ENCODE measurements at places on chromosomes 16 and 17. TPM values are rescaled to one million over a fixed set of nuclear protein-coding genes. Genes with fewer than 3 reads are reported as not detected.

GRCh38 chr16:85415196-85416090, 197.7 kb upstream of the GSE1 start:
- DNase-seq: no peak

DNA sequence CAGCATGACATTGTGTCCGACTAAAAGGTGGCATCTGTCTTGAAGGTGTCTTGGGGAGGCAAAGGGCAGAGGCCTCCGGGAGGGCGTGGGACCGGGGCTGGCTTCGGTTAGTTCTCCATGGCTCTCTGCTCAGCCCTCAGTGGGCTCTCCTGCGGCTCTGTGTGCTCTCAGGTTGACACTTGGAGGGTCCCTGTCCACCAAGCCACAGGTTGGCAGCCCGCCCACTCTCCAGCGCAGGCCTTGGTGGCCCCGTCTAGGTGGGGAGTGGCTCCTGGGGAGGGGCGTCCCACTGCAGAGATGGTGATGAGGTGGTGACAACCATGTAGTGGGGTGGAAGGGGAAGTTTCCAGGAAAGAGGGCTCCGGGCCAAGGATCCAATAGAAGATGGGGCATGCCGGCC, 31.6 kb downstream of the ADGRG5 start:
- DNase-seq: no peak

Gene CMIP
- 40.9 TPM for total RNA-seq

- DNase-seq: no peak
Measured at GRCh38 chr17:61366715-61367413, 32.8 kb upstream of the TBX2 start.

Gene FOXF1
- not detected for total RNA-seq

DNA sequence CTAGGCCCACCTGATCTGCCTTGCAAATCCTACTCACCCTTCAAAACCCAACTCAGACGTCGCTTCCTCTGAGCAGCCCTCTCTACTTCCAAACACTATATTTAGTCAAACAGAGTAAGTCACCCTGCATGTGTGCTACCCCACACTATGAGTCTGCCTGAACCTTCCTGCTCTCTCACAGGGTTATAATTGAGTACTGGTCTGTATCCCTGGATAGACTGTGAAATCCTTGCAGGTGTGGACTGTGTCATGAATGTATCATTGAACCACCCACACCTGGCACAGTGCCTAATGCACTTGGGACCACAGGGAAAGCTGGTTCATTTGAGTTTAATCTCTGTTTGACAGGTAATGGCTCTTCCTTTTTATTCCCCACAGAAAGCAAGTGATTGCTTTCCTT, 3.4 kb downstream of the FBXO39 start:
- no peak for DNase-seq

GRCh38 chr16:56823081-56823733, 41.8 kb upstream of the SLC12A3 start:
- no peak for DNase-seq

DNA sequence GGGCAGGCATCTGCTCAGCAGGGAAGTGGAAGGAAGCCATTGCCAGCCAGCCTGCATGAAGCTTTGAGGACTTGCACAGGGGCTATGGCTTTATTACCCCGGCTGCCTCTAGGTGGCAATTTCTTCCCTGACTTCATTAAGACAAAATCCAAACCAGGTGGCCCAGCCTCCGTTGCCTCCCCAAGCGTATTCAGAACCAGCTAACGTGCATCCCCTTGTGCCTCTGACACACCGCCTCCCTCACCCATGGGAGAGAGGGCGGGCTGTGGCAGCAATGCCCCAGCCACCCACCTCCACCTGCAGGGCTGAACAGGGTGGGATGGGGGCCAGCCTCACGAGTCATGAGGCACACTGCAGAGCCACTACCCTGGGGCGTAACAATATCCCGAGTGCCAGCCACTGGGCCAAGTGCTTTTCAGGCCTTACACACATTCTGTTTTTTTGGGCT, 6.8 kb downstream of the KIFC3 start:
- DNase-seq: peak; percentile 61

GRCh38 chr16:8179615-8180014, 410.7 kb downstream of the TMEM114 start:
- no peak for DNase-seq

- no peak for DNase-seq
Measured at GRCh38 chr16:72104905-72105304, 11.3 kb downstream of the DHX38 start.

DNA sequence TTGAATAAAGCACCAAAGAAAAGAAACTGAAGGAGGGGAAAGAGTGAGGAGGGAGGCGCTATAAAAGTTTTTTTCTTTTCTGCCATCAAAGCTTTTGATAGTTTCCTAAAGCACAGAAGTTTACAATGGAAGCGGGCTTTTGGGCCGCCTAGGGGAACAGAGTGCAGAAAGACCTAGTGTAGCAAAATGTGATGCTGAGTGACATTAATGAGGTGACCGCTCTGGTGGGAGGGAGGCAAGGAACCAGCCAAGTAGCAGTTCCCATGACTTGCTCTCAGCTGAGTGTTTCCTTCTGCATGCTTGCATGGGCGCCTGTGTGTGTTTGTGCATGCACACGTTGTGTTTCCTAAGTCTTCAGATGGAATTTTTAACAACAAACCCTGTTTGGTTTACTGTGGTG, 15.5 kb downstream of the MSI2 start:
- DNase-seq: no peak

Gene IRX5
- not detected for total RNA-seq

DNA sequence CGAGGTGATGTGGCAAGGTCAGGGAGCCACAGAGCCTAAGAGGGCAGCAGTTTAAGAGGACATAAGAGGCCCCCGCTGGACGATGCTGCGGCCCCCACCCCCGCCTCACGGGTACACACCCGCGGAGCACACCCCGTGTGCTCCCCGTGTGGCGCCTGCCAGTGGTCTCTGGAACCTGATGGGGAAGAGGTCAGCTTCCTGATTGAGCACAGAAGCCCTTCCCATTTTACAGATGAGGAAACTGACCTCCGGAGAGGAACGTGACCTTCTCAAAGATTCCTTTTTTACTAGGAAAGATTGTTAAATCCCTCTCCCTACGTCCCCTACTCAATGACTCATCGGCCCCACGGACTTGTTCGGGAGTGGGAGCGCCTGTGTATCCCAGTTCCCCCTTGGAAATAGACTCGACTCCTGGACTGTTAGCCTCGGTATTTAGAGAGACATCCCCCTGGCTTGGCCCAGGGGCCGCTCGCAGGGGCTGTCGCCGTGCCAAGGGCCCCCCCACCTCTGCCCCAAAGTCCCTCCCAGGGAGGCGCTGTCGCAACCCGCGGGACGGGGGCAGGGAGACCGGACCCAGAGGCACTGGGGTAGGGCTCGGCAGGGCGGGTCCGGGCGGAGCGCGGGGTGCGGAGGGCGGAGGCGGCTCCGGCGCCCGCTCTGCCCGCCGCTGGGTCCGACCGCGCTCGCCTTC, at the start of gene ABCC3:
Gene ABCC3 (plus strand): TSS at position 658 of the 691 bp plus-strand sequence. CDS start 56 bp downstream, outside the sequence.
- no peak for DNase-seq

DNA sequence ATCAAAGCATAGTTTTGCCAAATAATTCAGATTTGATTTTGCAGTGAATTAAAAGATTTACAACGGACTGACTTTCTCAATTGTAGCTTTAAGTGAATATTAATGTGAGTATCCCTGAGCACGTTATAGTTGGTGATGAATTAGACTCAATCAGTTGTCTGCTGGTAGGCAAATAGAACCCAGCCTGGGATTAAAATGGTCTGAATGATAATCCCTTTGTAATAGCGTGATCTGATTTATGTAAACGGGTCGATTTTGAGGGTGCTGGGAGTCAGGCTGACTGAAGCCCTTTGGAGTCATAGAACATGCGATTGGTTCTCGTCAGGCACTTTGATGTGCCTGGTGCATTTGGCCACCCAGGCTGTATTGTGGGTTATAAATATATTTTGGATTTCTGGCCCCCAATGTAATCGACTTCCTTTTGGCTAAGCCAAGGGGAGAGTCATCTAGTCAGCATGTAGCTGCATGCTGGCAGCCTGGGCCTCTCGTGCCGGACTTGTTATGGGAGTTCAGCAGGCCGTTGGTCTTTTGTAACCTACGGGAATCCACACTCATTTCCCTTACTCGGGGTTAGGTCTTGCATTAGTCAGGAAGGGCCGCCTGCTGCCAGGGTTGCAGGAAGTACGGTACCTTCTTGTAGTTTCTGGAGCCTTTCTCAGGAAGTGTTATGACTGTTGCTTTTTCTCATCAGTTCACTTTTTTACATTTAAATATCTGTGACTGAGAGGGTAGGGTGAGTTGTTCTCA, 5.4 kb downstream of the PGS1 start:
- DNase-seq: no peak

DNA sequence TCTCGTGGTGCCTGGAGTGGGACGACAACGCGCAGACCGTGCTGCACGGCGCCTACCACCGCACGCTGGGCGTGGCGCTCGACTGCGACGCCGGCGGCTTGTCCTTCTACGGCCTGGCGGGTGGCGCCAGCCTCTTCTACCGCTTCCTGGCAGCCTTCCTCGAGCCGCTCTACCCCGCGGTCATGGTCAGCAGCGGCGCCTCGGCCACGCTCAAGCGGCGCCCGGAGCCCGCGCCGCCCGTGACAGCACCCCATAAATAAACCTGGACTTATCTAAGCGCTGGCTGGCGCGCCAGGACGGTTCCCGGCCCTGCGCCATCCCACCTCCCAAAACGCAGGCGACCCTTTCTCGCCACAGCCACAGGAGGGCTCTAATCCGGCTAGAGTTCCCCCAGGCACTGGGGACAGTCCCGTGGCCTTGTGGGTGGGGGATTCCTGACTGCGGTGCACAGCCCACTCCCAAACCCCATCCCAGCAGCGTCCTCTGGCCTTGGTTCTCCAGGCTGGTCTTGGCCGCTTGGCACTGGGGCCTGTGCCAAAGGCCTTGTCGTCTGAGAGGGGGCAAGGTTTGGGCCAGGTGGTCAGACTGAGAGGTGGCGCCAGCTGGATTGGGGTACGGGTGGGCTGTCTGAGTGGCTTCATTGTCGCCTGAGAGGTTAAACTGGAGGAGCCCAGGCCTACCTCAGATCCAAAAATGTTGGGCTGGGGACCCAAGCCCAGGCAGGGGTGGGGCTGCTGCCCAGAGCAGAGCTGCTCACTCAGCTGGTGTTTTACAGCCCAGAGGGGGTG, 10.1 kb upstream of the SLC16A5 start:
- DNase-seq: peak; percentile 69

- no peak for DNase-seq
Measured at GRCh38 chr17:2263183-2264066, 40.2 kb downstream of the SMG6 start.

Gene NPIPB8
- 1.7 TPM for total RNA-seq

Gene RUNDC3A
- not detected for total RNA-seq

GRCh38 chr17:31068291-31068690, 26.5 kb upstream of the NF1 start:
- DNase-seq: peak; percentile 28

- DNase-seq: no peak
Measured at GRCh38 chr17:67020293-67020766, 24.0 kb upstream of the CACNG1 start.

DNA sequence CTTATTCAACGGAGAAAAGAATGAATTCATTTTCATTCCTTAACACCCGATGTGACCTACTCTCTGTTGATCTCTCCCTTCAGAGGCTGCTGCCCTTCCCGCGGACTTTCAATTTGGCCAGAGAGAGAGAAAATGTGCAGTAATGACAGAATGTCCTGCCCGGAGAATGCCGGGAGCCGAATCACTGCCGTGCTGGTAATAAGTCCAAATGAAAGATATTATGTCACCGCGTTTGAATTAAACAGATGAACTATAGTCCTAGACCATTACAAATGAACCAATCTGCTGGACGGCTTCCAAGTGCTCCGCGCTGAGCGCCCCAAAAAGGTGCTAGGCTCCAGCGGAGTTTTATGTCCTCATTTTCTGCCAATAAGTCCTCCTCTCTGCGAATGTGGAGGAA, 14.7 kb upstream of the C16orf82 start:
- no peak for DNase-seq

Gene TMEM100
- total RNA-seq: not detected

Gene CRYM
- total RNA-seq: not detected

Gene TLCD3A
- 1.5 TPM for total RNA-seq

DNA sequence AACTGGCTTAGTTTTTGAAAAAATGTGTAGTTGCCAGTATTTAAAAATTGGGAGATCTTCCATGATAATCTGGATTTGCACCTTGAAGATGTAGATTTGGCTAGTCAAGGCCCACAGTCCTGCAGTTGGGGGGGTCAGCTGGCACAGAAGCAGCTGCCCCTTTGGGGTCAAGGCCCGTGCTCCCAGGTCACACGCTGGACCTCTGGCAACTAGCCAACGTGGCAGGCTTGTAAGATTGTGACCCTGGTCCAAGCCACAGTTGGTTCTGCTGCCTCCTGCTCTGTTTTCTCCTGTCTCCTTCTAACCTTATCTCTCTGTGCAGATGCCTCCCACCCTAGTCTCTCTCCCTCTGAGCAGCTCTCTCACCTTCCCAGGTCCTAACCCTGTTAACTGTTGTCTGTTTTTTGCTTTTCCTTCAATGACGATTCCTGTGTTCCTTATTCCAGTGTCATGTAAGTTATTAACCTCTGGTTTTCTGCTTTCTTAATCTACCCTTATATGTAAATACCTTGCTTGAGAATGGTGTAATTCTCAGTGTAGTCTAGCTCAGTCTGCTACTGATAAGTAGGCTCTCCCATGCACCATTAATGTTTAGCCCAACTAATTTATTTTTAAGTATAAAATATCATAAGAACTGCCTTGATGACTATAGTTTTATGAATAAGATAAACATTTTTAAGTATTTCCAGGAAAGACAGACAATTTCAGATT, 27.9 kb downstream of the CLEC16A start:
- DNase-seq: no peak

Gene ANKS4B
- total RNA-seq: not detected

Gene TERB1
- not detected for total RNA-seq

DNA sequence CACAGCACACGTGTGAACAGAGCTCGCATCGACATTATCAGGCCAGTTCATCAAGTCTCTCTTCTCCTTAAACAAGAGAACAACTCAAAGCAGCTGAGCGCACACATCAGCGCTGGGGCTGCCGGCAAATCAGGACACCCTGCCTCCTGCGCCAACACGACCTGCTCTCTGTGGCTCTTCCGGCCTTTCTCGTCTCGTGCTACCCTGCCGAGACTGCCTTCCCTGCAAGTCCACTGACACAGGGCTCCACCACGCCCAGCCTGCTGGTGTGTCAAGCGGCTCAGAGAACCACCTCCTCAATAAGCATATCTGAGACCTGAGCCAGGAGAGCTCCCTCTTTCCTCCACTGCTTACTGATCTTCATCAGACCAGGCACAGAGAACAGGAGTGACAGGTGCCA, 96.9 kb downstream of the ZNF778 start:
- peak; percentile 61 for DNase-seq

DNA sequence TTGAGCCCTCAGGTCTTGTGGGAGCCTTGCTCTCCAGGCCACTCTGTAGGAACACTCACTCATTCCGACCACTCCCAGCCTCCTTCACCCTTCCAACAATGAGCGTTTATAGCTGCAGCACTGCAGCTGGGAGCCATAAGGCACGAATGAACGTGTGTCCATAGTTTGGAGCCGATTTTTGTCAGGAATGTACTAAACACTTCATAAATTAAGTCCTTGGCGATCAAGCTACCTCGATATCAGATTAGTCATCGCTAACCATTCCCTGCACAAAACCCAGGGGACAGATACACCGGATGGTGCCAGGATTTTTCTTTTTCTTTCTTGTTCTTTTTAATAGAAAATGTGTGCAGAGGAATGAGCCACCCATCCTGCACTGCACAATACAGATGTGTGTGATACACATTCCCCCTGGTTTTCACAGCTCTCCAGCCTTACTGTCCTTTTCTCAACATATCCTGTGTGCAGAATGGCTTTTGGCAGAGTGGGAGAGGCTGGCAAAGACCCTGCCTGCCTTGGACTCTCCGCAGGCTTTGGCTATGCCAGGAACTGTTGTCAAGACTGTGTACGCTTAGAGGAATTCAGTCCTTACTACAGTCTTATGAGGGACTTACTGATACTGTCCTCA, 68.4 kb upstream of the ELAC2 start:
- no peak for DNase-seq

GRCh38 chr17:31414550-31414918, 23.1 kb downstream of the RAB11FIP4 start:
- DNase-seq: no peak
